ENCODE measurements at places on chromosomes 7 and 10.

GRCh38 chr10:17943033-17943745 lies 8.5 kb upstream of the SLC39A12 start:
- no peak for DNase-seq

DNA sequence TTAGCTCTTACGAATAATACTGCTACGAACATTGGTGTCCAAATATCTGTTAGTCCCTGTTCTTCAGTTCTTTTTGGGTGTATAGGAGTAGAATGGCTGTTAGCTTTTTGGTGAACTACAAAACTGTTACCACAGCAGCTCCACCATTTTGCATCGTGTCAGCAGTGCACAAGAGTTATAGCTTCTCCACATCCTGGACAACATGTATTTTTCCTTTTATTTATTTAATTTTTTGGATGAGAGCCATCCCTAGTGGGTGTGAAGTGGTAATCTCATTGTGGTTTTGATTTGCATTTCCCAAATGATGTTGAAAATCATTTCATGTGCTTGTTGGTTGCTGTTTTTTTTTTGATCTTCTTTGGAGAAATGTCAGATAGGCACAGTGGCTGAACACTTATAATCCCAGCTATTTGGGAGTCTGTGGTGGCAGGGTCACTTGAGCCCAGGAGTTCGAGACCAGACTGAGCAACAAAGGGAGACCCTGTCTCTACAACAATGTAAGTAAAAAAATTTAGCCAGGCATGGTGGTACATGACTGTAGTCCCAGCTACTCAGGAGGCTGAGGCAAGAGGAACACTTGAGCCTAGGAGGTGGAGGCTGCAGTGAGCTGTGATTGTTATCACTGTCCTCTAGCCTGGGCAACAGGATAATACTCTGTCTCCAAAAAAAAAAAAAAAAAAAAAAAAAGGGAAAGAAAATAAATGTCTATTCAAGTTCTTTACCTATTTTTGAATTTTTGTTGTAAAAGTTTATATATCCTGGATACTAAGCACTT lies 31.7 kb downstream of the TRIM24 start:
- DNase-seq: no peak

DNA sequence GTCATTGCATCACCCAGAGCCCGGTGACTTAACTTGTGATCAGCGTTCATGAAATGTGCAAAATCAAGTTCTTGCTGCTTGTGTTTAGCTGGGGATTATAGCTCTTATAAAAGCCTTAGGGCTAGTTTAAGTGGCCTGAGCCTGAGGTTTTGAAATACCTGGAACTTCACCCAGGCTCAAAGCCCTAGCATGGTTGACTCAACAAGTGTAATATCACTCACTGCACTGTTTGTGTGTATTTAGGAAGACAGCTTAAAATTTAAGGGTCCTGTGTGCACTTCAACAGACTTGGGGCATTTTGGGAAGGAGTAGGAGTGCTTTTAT lies 489.5 kb downstream of the GATA3 start:
- DNase-seq: no peak

- DNase-seq: no peak
Observed at GRCh38 chr7:6271694-6272440, 557 bp downstream of the CYTH3 start.

DNA sequence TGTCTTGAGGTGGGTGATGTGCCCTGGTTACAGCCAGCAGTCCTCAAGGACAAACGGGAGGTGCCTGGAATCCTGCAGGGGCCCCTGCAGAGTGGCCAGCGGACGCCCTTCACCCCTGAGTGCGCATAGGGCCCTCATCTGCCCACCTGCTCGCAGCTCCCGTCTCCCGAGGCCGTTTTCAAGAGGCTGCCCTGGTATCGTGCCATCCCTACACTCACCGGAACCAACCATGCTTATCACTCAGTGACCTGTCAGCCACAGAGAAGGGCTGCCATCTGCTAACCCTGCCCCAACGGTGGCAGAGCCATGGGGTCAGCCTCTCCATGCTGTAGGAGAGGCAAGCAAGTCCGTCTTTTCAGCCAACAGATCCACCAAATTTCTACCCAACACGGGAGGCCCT lies 122.0 kb downstream of the FAM53B start:
- DNase-seq: no peak

DNA sequence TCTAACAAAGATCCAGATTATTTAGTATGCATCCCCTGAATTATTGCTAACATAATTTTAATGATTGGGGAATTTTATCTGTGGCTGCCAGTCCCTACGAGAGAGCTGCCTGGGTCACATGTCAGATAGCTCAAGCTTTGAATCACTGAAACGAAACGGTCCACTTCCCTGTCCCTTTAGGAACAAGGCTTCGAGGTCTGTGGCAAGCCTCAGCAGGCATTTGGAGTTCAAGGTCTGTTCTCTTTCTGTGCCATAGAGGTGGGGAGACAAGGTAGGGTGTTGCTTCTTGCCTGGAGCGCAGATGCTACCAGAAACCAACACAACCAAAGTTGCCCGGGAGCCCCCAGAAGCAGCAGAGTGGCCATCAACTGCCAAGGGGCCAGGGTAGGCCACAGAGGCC lies 13.9 kb upstream of the SH2D4B start:
- DNase-seq: no peak

- DNase-seq: no peak
Observed at GRCh38 chr7:924541-925231, 29.8 kb downstream of the ADAP1 start.

DNA sequence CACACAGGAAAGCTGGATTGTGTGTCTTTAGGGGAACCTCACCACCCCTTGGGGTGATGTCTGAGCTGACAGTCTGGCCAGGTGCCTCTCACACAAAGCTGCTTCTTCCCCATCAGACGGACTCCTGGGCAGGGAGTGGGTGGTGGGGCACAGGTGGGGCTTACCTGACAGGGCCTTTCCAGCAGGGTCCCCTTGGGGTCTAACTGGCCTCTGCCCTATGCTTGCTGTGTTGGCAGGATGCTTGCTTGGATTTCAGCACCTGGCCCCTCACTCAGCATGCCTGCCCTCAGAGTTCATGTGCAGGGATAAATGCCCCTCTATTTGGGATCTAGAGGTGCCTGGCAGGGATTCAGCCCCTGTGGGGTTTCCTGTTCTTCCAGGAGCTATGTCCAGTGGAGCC lies 496.9 kb upstream of the ZMIZ1 start:
- DNase-seq: no peak

DNA sequence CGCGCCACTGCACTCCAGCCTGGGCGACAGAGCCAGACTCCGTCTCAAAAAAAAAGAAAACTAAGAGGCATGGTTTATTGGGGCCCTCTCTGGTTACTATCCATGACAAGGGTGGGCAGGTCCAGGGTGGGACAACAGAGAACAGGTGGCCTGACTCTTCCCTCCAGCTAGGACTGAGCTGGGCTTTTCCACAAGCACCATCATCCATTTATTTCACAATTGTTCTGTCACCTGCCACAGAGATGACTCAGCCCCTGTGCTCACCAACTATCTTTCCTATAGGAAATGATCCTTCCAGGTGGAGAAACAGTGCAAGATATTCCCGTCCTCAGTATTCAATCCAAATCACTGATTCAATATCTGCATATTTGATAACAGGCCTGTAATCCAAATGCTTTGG lies 44.9 kb upstream of the MYL10 start:
- no peak for DNase-seq

- no peak for DNase-seq
Observed at GRCh38 chr7:139623518-139623917, 100.0 kb downstream of the CLEC2L start.

DNA sequence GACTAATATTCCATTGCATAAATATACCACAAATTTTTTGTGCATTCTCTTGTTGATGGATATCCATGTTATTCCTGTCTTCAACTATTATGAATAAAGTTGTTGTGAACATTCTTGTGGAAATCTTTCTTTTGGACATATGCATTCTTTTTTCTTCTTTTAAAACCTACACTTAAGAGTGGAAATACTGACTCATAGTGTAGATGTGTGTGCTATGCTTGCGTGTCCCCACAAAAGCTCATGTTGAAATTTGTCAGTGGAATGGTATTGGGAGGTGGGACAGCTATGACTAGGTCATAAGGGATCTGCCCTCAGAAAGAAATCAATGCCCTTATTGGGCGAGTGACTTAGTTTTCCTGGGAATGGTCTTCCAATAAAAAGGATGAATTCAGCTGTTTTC lies 203.6 kb upstream of the PRSS58 start:
- DNase-seq: no peak
